ENCODE measurements at places on chromosomes 2 and 18.

GRCh38 chr2:196233805-196234475 is 62.6 kb upstream of the STK17B start:
- DNase-seq, result no peak

- DNase-seq, result no peak
Measured at GRCh38 chr2:109304731-109305470, 175.9 kb downstream of the SH3RF3 start.

GRCh38 chr2:198916548-198917080 is 541.1 kb downstream of the SATB2 start:
- no peak for DNase-seq

DNA sequence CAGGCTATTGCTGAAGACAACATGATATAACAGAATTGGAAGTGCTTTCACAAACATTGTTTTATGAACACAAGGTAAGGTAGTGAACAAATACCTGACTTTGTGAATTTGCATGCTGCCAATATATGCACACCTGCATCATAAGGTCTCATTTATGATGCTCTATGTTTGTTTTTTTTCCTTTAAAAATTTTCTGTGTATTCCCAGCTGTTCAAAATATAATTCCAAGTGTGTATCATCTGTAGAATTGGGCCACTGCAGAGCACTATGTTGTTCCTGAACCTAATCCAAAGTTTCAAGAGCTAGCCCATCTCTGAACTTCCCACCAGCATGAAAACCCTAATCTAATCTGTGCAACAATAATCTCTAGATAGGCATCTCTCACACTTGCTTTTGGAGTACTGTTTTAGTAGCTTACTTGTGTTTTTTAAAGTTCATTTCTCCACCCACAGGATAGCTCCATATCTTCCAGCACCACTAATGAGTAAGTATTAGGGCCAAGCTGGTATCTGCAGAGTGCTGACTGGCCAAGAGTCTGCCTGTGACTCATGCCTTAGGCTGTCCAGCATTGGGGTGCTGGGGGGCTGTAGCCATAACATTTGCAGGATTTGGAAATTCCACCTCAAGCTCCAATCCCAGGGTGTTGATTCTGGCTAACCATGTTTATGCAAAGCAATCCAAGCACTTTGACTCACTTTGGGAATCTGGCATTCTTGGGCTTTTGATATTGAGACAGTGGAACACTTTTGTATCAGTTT is 208.2 kb upstream of the REV1 start:
- DNase-seq, result no peak

- DNase-seq, result no peak
Measured at GRCh38 chr2:9779596-9780264, 63.5 kb upstream of the TAF1B start.

GRCh38 chr2:42910645-42911405 is 118.4 kb upstream of the HAAO start:
- no peak for DNase-seq

All from amygdala (tissue), 56 donors.